ENCODE measurements at places on chromosomes 12 and 14. TPM values are rescaled to one million over a fixed set of nuclear protein-coding genes. Genes with fewer than 3 reads are reported as not detected.
A peak's percentile ranks its signal among the peaks of the same experiment; 100 is the strongest.

DNA sequence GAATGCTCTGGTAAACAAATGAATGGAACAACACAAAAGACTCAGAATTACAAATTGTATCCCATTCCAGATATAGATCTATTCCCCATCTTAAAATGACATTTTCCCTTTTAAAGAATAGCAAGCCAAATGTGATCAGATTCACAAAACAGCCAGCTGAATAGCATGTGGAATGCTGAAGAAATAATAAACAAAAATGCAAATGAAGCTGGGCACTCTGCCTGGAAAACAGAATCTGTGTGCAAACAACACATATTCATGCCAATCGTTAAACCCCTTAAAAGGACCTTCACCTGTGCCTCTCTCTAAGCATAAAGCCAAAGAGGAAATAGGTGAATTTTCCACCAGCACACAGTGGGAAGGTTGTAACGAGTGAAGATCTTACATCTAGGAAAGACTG is 67.9 kb upstream of the PDZRN4 start:
- no peak overlapping the region for H3K4me3 ChIP-seq
- no peaks in the 10 kb centered on the region for H3K27me3 ChIP-seq
- no peak for DNase-seq

CISTR gene
- not detected for total RNA-seq

GRCh38 chr12:115932066-115932465 is 345.4 kb downstream of the MED13L start:
- no peak for DNase-seq
- H3K36me3 ChIP-seq, result no peaks in the 10 kb centered on the region

GRCh38 chr12:92900941-92901340 is 28.2 kb downstream of the EEA1 start:
- H3K4me1 ChIP-seq, result peaks cover 2% of the 10 kb centered on the region
- no peak overlapping the region for H3K27ac ChIP-seq
- no peak for DNase-seq
- H3K36me3 ChIP-seq, result peaks cover 9% of the 10 kb centered on the region
- H3K4me3 ChIP-seq, result no peak overlapping the region

DNA sequence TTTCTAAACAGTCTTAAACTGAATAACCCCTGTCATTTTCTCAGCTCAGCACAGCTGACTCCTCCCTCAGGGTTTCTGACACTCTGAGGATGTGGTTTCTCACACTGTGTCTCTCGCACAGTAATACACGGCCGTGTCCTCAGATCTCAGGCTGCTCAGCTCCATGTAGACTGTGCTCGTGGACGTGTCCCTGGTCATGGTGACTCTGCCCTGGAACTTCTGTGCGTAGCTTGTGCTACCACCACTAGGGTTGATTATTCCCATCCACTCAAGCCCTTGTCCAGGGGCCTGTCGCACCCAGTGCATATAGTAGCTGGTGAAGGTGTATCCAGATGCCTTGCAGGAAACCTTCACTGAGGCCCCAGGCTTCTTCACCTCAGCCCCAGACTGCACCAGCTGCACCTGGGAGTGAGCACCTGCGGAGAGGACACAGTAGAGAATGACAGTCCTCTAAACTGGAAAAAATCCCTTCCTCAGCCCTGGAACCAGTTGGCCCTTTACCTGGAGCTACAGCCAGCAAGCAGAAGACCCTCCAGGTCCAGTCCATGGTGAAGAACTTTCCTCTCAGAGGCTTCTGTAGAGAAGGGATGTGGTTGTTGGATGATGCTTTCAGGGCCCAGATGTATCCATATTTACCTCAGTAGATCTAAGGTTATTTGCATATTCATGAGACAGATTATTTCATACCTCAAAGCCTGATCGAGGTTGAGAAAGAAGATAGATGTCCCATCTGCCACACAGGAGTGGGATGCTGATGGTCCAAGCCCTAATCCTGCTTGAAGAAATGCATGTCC is 984.8 kb downstream of the TMEM121 start:
- no peaks in the 10 kb centered on the region for H3K36me3 ChIP-seq
- H3K4me1 ChIP-seq, result no peaks in the 10 kb centered on the region
- no peak for DNase-seq
- no peak overlapping the region for H3K4me3 ChIP-seq

PTHLH gene
- total RNA-seq, result 0.93 TPM

DNA sequence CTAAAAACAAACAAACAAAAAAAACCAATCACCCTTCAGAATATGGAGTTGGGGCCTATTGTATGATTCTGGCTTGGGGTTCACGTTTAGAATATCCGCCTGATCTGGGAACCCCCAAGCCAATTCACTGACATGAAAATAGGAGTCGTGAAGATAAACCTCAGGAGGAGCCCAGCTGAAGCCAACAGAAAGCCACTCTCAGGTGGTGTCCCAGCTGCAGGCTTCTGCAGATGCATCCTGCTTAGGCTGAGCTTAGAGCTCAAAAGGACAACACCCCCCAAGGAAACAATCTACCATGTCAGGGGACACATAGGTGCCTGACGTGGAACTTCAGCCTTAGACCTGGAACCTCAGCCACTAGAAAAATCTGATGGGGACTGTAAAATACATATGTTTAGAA is 51.9 kb downstream of the SYNE3 start:
- no peak overlapping the region for H3K4me3 ChIP-seq
- H3K27ac ChIP-seq, result no peak overlapping the region
- peaks cover 19% of the 10 kb centered on the region for H3K27me3 ChIP-seq
- H3K36me3 ChIP-seq, result no peaks in the 10 kb centered on the region
- no peak for DNase-seq

- H3K36me3 ChIP-seq, result peaks cover 17% of the 10 kb centered on the region
- peak overlapping the region; percentile 86 for H3K27ac ChIP-seq
- no peaks in the 10 kb centered on the region for H3K27me3 ChIP-seq
- DNase-seq, result no peak
- H3K4me1 ChIP-seq, result peaks cover 6% of the 10 kb centered on the region
Observed at GRCh38 chr12:121513464-121514183, 67.2 kb downstream of the KDM2B start.

- no peak for DNase-seq
- H3K4me3 ChIP-seq, result peak overlapping the region; percentile 51
- peaks cover 14% of the 10 kb centered on the region for H3K36me3 ChIP-seq
- peaks cover 58% of the 10 kb centered on the region for H3K4me1 ChIP-seq
- H3K27me3 ChIP-seq, result no peaks in the 10 kb centered on the region
Observed at GRCh38 chr12:65926119-65926908, 102.0 kb downstream of the HMGA2 start.

Measured in progenitor cell of endocrine pancreas (in vitro differentiated cells).